Osteocyte (in vitro differentiated cells): ENCODE measurements at places on chromosomes 1 and 21. TPM values are rescaled to one million over a fixed set of nuclear protein-coding genes. Genes with fewer than 3 reads are reported as not detected.
A peak's percentile ranks its signal among the peaks of the same experiment; 100 is the strongest.

DNA sequence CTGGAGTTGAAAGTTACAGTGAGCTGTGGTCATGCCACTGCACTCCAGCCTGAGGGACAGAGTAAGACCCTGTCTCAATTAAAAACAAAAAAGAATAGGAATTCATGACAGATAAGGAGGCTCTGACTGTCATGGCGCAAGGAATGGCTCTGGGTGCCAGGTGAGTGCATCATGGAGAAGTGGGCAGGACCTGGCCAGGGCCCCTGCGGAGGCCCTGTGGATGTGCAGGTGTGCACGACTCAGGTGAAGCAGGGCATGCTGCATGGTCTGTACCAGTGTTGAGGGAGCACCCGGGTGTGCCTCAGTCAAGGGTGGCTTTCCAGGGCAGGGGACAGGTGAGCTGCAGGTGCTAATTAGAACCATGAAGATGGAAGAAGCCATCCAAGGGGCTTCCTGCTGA, 14.0 kb downstream of the SLC1A7 start:
- H3K27me3 ChIP-seq: no peaks in the 10 kb centered on the region
- no peak for DNase-seq
- no peak overlapping the region for H3K27ac ChIP-seq
- peaks cover 27% of the 10 kb centered on the region for H3K4me1 ChIP-seq

DNA sequence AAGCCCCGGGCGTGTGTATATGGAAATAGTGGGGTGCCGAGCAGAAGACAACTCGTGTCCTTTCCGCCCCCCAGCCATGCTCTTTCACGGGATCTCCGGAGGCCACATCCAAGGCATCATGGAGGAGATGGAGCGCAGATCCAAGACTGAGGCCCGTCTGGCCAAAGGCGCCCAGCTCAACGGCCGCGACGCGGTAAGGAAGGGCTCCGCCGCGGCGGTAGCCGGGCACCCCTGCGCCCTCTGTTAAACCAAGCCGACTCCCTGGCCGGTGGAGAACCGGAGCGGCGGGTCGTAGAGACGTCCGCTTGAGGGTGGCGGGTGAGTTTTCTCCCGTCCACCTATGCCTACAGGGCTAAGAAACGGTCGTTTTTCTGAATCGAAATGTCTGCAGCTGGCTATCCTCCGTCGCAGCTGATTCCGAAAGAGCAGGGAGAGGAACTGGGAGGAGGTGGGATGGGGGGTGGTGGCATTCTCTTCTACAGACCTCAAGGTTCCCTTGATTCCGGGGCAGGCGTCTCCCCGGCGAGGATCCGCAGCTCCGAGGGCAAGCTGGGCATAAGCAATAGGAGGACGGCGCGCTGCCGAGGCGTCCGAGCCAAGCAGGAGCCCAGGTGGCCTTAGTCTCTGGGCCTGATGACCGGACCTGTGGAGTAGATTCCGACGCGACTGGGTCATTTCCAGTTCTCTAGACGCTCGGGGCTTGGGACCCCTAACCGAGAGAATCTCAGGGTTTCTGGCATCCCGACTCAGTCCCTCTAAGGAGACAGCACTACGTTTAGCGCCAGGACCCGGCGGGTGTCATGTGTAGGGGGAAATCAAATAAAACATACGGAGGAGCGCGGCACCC, 856 bp downstream of the LHX9 start:
- H3K4me3 ChIP-seq: peak overlapping the region; percentile 64
- peaks cover 3% of the 10 kb centered on the region for H3K36me3 ChIP-seq
- peaks cover 99% of the 10 kb centered on the region for H3K27me3 ChIP-seq

- H3K27ac ChIP-seq: peak overlapping the region; percentile 99
- H3K36me3 ChIP-seq: peaks cover 5% of the 10 kb centered on the region
- peak overlapping the region; percentile 97 for H3K4me3 ChIP-seq
- H3K27me3 ChIP-seq: no peaks in the 10 kb centered on the region
- no peak for DNase-seq
Observed at GRCh38 chr1:185155600-185156287, 1.0 kb downstream of the TRMT1L start.

The LMNA gene
- total RNA-seq: 733 and 792 TPM in 2 replicates

- H3K27me3 ChIP-seq: peaks cover 9% of the 10 kb centered on the region
- no peak overlapping the region for H3K27ac ChIP-seq
- H3K4me1 ChIP-seq: no peaks in the 10 kb centered on the region
- no peak for DNase-seq
Observed at GRCh38 chr1:165449131-165449530, 4.2 kb upstream of the RXRG start.
